GDM1 (cell line): ENCODE measurements at places on chromosomes 13 and 19.

DNA sequence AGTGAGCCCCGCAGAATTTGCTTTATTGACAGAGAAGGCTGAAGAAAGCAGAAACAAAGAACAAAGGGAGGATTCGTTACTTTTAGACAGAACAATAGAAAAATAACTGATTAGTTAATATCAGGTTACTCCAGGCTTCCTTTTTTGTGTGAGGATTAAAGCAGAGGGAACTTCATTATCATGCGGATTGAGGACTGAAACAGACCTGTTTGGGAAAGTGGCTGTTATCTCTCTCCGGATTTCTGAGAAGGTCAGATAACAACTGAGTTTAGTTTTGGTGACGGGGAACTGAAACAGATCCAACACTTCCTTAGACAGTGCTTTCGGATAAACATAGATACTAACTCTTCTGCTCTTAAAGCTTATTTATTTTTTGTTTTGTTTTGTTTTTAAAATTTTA, 246.4 kb upstream of the ZNF507 start:
- DNase-seq, result no peak

- no peak for DNase-seq
Measured at GRCh38 chr13:35514061-35514477, 37.6 kb upstream of the MAB21L1 start.

DNA sequence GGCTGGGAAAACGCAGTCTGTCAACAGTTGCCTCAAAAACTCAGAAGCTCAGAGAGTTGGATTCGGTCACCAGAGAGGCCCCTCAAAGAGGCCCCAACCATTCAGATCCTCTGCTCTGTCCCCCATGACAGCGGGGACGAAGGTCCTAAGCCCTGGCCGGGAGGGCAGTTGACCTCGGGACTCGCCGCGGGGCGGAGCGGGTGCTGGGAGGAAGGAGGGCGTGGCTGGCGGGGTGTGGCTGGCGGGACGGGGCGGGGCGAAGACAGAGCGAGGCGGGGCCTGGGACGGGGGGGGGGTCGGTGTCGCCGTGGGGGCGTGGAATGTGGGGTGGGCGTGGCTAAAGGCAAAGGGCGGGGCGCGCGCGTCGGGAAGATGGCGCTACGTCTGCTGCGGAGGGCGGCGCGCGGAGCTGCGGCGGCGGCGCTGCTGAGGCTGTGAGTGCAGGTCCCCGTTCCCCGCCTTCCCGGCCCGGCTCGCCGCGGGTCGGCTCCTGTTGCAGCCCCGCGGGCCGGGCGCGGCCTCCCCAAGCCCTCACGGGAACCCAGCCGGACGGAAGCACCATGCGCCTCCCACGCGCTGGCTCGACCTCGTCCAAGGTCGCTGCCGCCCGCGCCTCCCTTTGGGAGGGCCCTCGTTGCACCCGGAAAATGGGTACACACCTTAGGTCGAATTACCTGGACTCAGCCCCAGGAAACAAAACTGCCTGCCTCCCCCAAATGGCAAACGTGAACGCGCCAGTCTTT, 105.2 kb downstream of the TM9SF2 start:
- peak; percentile 91 for DNase-seq

DNA sequence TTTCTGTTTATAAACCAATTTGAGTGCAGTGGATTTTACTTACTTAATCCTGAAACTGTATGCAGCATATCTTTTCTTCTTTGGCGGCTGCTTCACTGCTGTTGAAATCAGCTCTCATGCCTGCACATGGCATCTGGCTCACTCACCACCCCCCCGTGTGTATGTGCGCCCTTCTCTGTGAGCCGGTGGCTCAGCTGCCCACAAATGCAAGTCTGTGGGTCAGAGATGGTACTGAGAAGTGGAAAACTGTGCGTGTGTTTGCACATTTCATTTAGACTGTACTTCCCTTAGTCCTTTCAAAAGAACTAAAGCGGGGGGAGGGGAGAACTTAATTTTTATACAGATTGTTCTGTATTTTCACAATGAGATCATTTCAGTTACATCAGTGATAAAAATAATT, 307.6 kb downstream of the SHISA2 start:
- no peak for DNase-seq

GRCh38 chr13:110113284-110113764, 193.6 kb downstream of the COL4A1 start:
- peak; percentile 65 for DNase-seq

DNA sequence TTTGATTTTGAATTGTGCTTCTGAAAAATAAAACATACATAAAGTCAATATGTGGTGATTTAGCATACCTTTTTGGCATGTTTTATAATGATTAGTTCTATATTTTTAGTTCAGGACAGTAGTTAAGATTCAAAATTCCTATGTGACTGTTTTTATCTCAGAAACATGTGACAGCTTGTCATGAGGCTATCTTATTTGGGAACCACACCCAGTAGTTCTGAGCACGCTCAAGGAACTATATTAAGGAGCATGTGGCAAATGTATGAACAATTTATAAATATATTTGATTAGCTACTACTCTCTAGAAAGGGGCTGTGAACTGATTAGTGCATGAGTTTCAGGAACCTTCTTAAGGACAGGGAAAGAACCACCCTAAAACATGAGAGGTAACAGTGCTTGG, 38.8 kb downstream of the FGF9 start:
- no peak for DNase-seq

DNA sequence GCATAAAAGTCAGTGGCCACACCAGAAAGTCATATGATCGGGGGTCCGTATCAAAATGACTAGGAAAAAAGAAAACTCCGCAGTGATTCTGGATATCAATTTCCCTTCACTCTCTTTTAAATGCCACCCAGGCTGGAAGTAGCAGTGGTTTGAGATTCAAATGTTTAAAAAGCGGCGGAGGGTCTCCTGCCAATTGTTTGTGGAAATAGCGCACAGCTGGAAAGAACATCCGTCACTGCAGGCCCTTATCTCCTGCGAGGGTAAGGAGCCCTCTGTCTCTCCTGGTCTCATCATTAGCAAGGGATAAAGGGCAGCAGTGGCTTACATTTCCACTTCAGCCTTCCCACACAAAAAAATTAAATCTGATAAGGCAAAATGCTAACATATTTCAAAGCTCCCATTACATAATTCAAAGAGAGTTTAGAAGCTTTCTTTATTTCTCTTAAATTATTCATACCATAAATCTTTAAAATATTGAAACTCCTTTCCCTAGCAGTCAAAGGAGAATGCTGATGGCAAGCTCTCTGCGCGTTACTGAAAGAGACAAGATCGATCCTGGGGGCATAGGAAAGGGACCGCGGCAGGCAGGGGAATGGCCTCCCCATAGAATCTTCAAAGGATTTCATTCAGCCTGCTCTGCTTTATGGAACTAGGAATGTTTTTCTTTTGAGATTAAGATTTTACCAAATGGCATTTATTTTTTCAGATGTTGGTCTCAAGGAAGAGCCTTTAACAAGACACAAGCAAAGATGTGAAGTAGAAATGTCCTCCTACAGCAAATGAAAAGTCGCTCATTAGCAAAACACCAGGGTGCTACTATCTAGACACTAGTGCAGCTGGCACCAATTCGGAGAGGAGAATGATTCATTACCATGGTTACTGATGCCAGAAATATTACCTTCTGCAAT, 35.0 kb downstream of the AMER2 start:
- no peak for DNase-seq

GRCh38 chr19:42374826-42375376, 15.2 kb downstream of the CNFN start:
- no peak for DNase-seq

GRCh38 chr19:4060621-4061177, 6.0 kb downstream of the ZBTB7A start:
- DNase-seq, result no peak

DNA sequence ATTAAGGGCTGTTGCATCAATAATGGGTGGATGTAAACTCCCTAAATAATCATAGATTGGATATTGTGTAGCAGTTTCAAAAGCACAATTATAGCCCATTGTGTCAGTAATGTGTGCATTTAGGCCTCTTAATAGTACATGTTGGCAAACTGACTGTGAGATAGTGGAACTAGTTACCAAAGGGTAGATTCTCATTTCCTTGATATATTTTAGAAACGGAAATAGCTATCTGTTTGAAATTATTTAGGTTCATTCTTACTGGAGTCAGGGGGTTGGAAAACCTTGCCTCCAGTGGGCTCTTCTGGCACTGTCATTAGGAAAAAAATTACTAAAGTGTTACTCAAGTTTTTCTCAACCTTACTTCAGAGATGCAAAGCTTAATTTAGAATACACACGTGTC, 1074.9 kb downstream of the PCDH17 start:
- DNase-seq, result no peak

DNA sequence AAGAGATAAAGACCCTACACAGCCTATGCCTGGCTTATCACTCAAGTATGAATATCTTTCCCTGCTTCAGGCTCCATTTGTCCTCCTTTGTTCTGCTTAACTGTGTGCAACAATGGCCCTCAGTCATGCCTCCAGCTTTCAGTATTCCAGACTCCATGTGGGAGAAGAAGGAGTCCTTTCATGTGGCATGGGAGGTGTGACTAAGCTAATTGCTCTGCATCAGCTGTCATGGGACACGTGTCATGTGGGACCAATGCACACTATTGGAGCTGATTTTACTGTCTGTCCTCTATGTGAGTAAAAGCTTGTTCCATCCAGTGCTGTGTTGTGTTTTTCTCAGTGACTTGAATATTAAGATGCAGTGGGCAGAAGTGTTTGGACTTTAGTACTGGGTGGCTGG, 1198.3 kb downstream of the OLFM4 start:
- DNase-seq, result no peak

DNA sequence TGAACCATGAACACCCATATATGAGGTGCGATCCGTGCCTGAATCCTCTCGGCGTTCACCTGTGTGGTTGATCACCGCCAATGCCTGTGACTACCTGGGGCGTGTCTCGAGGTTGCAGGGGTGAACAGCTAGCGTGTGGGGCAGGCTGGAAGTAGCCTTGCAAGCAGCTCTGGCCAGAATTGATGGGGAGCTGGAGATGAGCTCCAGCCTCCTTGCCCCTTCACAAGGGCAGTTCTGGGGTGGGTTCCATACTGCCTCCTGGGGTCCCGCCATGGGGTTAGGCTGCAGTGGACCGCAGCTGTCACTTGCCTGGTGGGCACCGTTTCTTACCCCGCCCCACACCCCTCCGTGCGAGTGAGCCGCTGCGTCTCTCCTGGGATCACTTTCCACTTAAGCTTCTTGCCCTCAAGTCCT, 154.5 kb upstream of the SOX1 start:
- DNase-seq, result no peak

DNA sequence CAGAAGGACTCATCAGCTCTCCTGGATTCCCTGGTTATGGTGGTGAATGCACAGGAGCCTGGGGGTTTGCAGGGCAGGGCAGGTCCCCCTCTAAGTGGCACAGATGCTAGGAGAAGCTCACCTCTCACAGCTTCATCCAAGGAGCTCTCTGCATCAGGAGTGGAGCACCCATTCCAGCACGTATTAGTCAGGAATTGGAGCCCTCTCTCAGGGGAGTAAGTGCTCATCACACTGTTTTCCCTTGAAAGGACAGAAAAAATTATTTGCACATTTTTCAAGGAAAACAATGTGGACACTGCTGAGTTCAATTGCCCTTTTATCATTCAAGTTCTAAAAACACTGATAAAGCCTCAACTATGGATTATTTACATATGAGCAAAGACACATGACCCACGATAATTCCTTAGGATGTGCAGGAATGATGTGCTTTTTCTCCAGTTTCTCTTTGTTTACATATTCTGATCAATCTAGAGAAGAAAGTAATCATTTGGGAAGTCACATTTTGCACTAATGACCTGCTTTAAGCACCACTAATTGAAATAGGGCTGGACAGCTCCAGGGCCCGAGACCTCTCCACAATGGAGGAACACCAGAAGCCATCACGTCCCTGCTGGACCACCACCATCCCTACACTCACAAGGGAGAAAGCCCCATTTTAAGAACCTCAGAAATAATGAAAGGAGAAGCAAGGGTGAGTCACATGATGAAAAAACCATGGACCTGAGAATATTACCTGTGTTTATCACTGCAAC, 40.6 kb downstream of the SOHLH2 start:
- no peak for DNase-seq

- DNase-seq, result no peak
Measured at GRCh38 chr13:94210816-94211215, 268.7 kb downstream of the DCT start.

DNA sequence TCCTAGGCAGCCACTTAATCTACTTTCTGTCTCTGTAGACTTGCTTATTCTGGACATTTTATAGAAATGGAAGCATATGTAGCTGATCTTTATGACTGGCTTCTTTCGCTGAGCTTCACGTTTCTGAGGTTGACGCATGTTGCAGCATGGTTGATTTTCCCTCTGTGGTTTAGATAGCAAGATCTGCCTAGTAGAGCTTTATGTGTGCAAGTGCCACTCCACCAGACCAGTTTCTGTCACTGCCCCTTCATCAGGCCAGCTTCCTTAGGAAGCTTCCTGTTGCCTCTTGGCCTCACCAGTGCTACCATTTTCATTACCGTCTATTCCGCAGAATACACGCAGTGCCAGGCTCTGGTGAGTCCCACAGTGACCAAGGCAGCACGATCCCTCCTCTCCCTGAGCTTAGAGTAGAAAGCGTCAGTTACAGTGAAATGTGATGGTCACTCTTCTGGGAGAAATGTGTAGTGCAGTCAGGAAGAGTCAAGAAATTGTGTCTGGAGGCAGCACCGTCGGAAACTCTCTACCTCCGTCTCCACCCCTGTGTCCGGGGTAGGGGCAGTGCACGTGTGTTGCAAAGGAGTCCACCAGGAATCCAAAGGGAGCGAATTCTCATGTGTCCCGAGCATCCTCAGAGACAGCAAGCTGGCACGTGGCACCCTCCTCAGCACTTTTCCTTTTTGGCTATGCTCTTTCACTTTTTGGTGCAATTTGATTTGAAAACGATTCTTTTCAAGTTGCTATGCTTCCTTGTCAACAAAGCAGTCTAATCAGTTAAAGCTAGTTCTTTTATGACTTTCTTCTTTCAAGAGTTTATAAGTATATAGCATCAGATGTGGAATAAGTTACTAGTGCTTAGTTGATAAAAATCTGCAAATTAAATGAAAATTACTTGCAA, 45.4 kb upstream of the GPR183 start:
- DNase-seq, result no peak

- DNase-seq, result no peak
Measured at GRCh38 chr19:4310247-4311121, 6.1 kb downstream of the FSD1 start.

GRCh38 chr19:3263866-3264265, 39.4 kb downstream of the CELF5 start:
- DNase-seq, result no peak
